ENCODE measurements at places on chromosomes 2 and 18.
A peak's percentile ranks its signal among the peaks of the same experiment; 100 is the strongest.

- DNase-seq = no peak
Measured at GRCh38 chr18:24649571-24649970, 189.1 kb downstream of the HRH4 start.

DNA sequence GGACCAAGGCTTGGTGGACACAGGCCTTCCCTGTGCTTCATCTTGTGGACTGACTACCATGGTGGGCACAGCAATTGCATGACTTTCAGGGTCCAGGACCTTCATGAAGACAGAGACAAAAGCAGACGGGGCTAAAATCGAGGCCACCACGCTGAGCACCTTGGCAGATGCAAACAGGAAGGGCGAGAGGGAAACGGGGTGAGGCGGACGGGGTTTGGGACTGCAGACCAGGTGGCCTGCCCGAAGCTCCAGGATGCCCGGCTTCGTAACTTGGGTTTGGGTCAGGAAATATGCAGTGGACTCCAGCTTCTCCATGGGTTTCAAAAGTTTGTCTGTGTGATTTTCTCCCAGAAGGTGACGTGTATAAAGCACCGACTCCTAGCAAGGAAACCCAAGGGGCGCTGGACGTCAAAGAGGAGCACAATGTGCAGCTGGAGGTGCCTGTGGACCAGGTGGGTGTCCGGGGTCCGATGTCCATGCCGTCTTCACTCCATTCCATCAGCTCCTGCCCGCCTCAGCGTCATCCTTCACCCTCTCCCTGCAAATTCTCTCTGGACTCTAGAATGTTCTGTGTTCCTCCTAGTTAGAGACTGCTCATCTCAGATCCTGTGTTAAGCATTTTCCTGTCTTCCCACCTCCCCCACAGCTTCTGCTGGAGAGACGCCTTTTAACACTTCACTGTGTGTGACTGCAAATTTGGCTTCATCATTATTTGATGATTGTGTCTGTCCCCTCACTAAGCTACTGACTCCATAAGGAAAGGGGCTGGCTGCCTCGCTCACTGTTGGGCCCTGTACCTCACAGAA lies 65.8 kb downstream of the DCDC2C start:
- DNase-seq = no peak

- no peak for DNase-seq
Measured at GRCh38 chr2:50614056-50614455, 417.9 kb downstream of the NRXN1 start.

GRCh38 chr2:101387151-101387834 lies at the start of gene CREG2:
Gene CREG2, minus strand, starts transcription at chr2:101387503. Its CDS starts 46 bp downstream, at chr2:101387457.
- peak; percentile 80 for DNase-seq

DNA sequence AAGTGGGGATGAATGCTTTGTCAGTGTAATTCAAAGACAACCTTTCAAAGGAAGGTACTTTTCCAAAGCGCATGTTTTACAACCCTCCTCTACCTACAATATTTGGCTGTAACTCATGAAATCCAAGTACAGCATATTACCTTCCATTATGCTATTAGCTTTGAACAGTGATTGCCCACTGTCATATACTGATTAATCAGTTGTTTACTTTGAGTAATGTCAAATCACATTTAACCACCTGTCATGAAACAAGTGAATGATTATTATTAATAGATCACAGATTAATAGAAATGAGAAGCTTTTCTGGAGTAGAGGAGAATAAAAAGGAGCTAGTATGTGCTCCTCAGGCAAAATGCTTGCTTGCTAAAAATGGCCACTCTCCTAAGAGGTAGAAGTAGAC lies 150.5 kb upstream of the SMAD7 start:
- DNase-seq = no peak

DNA sequence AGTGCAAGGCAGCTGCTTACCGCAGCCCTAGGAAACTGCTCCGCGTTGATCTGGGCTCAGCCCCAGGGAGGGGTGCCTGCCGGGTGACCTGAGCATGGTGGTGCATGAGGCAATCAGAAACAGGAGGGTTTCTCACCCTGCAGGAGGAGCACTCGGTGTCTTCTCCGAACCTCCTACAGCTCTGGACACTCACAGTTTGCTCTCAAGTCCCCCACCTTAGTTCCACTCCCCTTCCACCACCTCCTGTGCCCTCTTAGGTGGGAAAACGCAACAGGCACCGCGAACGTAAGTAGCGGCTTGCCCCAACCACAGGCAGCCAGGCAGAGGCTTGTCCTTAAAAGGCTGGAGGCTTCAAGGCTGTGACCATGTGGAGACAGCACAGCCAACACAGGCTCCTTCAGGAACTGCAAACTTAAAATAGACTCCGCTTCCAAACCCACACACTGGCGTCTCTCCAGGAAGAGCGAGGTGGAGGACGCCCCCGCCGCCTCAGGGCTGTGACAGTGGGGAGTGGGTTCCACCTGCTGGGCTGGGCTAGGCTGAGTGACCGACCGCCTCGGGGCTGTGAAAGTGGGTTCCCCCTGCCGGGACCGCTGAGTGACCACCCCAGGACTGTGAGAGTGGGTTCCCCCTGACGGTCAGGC lies 71.6 kb downstream of the NDUFA10 start:
- DNase-seq = no peak

GRCh38 chr2:221602938-221603337 lies 30.8 kb upstream of the EPHA4 start:
- no peak for DNase-seq

GRCh38 chr2:75598589-75599155 lies 37.9 kb upstream of the EVA1A start:
- no peak for DNase-seq

Data from activated CD8-positive, alpha-beta memory T cell treated with anti-CD3 and anti-CD28 coated beads, Interleukin-2, amount 50 U/mL, for 48 hours (primary cell).